ENCODE measurements at places on chromosomes 7 and 10.

GRCh38 chr7:130458257-130458656 lies 17.4 kb upstream of the CEP41 start:
- no peak for DNase-seq

DNA sequence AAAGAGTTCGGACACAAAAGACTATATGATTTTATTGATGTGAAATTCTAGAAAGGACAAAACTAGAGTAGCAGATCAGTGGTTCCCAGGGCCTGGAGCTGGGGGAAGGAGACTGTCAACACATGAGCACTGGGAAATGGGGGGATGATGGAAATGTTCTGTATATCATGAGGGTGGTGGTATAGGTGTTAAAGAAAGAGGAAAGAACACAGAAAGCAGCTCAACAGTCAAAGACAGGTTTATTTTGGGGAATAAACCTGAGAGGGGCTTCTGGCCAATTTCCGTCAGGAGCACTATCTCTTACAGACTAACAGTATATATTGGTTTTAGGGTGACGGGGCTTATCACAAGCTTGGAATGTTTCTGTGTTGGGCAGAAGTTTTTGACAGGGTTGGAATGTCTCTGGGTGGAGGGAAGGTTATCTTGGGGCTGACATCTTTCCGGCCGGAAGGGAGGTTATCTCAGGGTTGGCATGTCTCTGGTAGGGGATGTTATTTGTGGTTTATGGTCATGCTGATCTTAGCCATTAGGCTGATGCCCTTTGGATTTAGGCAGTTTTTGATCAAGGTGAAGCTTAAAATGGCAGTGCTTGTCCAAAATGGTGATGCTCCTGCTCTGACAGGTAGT lies 254.6 kb upstream of the NRP1 start:
- no peak for DNase-seq

DNA sequence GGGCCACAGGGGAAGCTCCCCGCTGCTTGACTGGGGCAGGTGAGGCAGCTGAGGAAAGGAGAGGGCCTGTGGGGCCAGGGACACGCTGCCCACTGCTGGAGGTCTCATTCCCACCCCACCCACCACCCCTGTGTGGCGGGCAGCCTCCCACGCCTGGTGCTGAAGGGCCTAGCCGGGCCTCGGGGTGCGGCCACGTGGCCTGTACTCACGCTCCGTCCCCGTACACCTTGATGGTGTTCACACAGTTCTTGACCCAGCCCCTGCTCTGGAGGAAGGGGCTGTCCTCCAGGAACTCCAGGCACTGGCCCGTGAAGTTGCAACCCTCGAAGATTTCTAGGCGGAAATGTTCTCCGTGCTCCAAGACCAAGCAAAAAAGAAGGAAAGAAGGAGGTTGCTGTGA lies 4.0 kb downstream of the CRYGN start:
- DNase-seq, result no peak

- no peak for DNase-seq
Observed at GRCh38 chr10:103690281-103690680, 165.1 kb downstream of the SH3PXD2A start.

DNA sequence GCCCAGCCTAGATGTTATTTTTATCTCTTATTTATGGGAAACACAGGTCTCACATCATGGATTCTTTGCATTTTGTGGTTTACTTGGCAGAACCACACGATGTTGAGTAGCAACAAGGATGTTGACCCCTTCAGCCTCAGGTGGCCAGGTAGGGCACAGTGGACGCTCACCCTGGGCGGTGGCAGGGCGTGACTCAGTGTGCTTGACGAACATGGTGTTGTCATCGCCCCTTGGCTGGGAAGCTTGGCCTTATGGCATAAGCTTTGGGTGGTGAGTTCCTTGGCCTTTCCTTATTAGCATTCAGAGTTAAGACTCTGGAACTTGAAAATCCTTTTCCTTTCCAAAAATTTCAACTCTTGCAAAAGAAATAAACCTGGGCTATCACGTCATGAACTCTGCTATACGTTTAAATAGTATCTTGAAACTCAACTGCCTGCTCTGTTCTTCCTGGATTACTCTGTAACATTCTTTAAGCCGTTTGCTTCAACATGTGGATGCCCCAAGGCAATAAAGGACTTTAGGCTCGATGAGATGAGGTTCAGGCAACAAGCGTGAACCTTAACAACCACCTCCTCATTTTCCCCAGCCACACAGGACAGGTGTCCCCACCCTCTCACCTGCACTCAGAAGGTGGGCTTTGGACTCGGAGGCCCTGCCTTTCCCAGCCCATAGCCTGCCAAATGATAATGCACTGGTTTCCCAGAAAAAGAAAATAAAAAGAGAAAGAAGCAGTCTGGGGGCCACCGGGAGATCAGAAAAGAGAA lies 22.5 kb upstream of the ECHDC3 start:
- DNase-seq, result no peak

DNA sequence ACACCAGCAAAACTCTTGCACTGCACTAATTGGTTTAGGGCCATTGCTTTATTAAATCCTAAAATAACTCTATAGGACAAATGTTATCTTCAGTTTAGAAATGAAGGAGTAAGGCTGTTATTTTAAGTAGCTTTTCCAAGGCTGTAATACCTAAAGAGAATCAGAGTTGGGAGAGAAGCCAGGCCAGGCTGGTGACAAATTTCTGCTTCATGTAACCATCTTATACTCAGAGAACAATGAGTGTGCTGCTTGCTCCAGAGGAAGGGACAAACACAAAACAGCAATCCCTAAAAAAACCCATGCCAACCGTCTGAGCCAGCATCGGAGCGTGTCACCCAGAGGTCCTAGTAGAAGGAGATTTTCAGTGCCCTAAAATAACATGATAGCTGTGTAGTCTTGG lies 49.7 kb upstream of the TARP start:
- DNase-seq, result no peak

DNA sequence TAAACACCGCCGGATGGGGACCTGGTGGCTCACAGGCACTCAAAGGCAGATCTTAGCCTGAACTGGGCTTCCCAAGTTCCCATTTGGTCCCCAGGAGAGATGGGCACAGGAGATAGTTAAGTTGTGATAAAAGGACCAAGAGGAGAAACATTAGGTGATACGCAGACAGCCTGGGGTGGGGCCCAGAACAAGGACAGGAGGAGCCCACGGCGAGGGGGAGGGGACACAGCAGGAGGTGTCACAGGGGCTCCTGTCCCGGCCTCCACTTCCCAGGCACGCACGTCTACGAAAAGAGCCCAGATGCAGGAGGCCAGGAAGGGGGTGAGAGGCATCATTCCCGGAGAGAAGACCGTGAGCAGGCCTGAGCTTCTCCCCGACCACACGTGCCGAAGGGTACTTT lies 16.3 kb upstream of the DNAAF5 start:
- DNase-seq, result no peak

DNA sequence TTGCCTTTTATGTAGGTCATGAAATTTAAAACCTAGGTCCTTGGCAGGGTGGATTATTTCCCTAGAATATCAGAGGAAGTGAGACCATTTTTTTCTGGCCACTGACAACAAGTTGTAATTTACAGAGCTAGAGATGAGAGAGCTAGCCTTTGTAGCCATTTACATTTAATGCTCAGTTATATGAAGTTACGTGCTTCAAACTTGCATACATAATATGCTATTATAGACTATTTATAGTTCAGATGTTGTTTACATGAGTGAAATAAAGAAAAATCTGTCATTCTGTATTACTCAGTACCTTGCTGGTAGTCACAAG lies 234.9 kb upstream of the MBL2 start:
- no peak for DNase-seq

DNA sequence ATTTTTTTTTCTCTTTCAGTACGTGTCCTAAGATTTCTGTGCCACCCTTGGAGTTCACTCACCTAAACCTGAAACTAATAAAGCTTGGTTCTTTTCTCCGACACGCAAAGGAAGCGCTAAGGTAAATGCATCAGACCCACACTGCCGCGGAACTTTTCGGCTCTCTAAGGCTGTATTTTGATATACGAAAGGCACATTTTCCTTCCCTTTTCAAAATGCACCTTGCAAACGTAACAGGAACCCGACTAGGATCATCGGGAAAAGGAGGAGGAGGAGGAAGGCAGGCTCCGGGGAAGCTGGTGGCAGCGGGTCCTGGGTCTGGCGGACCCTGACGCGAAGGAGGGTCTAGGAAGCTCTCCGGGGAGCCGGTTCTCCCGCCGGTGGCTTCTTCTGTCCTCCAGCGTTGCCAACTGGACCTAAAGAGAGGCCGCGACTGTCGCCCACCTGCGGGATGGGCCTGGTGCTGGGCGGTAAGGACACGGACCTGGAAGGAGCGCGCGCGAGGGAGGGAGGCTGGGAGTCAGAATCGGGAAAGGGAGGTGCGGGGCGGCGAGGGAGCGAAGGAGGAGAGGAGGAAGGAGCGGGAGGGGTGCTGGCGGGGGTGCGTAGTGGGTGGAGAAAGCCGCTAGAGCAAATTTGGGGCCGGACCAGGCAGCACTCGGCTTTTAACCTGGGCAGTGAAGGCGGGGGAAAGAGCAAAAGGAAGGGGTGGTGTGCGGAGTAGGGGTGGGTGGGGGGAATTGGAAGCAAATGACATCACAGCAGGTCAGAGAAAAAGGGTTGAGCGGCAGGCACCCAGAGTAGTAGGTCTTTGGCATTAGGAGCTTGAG lies at the start of gene CFTR:
Gene CFTR (plus strand): TSS at position 801 of the 830 bp plus-strand sequence. CDS start 70 bp downstream, outside the sequence.
- no peak for DNase-seq

DNA sequence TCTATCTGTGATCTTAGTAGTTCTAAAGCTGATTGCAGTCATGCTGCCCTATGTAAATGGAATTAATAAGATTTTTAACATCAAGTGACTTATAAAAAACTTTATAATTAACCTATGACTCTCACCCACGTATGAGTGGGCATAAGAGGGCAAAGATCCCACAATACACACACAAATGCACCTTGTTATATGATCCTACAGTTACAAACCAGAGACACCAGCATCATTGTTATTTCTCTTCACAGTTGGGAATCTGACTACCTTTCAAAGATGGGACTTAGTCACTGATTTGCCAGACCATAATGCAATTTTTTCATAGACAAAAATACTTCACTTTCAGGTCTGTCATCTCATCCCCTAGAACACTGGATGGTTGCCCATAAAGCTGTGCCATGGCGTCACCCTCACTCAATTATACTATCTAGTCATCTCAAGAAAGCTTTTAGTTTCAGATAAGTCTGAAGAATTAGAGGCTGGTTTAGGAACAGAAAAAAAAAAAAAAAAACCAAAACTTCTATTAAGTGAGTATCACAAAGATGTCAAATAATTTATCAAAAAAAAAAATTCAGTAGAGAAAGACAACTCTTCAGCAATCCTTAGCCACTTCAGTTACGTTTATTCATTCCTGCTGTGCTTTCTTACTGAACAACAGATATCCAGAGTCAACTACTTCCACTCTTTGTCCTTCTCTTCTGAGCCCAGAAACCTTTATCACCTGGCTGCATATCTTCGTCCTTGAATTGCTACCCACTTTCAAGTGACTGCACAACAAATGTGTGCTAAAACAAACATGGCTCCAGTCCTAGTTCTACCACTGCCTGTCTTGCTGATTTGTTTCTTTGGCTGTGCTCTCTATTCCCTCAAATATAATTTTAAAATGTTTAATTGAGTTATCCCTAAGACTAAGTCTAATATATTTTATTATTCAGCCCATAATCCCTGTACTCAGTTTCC lies 175.0 kb upstream of the CHRM2 start:
- no peak for DNase-seq

DNA sequence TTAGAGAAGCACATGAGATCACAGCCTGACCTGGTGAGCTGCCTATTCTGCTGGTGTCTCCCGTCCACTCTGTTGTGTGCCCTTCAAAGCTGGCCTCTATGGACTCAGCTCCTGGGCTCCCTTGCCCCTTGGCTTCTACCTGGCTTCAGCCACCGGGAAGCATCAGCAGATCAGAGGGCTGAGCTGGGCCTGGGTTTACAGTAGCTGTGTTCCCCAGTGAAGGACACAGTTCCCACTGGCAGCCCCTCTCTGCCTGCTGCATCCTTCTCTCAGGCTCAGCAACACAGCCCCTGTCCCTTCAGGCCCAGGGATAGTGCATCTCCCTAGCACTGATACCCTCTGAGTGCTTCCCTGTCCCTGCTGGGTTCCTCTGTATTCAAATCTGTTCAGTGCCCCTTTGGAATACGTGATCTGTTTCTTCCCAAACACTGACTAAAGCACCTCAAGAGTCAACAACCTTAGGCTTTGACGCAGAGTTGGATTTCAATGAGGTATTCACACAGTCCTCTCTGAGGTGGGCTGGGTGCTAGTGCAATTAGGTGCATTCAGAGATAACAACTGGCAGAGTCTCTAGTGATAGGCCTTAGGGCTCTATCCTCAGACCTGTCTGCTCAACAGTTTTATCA lies 109.8 kb downstream of the GRID1 start:
- DNase-seq, result no peak

- DNase-seq, result no peak
Observed at GRCh38 chr10:122163174-122164022, 107.7 kb upstream of the BTBD16 start.

DNA sequence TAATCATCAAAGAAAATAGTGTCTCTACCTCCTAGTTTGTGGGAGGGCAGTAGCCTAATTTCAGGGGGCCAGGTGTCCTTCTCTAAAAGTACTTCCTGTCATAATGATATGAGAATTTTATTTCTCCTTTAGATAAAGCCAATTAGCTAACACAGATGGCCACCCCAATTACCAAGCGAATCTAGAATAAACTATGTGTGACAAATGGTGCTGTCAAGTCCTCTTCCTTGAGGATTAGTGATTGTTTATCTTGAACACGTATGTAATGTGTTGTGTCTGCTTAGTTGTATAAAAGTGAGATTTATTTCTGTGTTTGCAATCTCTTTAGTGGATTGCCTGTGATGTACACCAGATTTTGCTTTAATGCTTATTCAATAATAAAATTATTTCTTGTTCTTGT lies 1120.0 kb downstream of the SORCS1 start:
- DNase-seq, result no peak
